ENCODE measurements at places on chromosomes 3 and 15.

DNA sequence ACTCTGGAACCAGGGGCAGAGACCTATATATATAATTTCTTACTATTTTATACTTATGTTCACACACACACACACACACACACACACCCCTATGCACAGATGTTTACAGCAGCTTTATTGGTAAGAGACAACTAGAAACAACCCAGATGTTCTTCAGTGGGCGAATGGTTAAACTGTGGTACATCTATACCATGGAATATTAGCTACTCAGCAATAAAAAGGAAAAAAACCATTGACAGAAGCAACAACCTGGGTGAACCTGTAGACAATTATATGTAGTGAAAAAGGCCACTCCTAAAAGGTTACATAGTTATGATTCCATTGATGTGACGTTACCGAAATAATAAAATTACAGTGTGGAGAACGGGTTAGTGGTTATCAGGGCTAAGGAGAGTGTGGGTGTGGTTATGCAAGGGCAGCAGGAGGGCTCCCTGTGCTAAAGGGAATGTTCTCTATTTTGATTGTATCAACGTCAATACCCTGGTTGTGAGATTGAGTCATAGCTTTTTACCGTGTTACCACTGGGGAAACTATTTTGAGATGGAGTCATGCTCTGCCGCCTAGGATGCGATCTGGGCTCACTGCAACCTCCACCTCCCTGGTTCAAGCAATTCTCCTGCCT lies 85.5 kb downstream of the FLNB start:
- no peak for DNase-seq

DNA sequence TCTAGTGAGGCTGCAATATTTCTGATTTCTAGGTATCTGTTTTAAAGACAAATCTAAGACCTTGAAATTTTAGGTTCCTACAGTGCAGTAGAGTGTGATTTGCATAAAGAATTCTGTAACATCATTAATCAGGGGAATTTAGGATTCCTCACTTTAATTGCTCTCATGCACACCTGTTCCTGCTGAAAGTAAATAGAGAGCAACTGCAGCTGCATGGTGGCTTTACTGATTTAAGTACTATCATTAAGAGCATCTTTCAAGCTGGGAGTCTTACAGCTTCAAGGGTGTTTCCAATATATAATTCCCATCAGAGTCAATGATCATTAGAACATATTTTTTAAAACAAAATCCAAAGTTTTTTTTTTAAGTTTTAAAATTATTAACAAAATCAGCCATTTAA lies 36.0 kb upstream of the C3orf70 start:
- no peak for DNase-seq

- no peak for DNase-seq
These were observed 47.6 kb upstream of the MED12L start for GRCh38 chr3:151037746-151038477.

DNA sequence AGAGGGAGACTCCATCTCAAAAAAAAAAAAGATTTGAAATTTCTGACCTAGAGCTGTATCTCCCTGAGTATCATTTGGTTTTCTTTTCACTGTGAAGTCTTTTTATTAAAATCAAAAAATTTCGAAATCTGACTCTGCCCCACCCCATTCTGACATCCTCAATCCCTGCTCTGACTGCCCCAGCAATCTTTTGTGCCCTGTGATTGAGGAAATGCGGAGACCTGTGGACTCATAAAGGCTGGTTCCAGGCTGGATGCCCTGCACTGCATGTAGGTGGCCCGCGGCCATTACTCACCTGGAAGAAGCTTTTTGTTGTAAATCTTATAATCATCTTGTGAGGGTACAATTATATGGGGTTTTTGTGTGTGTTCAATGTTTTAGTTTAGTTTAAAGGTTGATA lies 147.3 kb upstream of the SEMA6D start:
- no peak for DNase-seq

DNA sequence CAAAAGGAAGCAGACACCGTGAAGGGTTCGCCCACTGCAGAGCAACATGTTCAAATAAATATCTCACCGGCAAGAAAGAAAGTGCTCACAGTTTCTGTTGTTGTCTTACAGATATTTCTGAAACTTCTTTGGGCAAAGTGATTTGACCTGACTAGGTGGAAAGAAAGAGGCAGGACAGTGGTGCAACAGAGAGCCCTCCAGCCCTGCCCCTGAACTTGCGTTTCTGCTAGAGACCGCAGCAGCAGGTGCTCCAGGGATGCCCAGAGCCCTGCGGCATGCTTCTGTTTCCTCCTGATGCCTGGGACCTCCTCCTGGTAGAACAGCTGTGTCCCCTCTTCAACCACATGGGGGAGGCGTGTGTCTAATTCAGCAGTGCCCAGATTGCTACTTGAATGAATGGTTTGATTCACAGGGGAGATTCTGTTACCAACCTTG lies 123.4 kb downstream of the ATP10A start:
- no peak for DNase-seq

DNA sequence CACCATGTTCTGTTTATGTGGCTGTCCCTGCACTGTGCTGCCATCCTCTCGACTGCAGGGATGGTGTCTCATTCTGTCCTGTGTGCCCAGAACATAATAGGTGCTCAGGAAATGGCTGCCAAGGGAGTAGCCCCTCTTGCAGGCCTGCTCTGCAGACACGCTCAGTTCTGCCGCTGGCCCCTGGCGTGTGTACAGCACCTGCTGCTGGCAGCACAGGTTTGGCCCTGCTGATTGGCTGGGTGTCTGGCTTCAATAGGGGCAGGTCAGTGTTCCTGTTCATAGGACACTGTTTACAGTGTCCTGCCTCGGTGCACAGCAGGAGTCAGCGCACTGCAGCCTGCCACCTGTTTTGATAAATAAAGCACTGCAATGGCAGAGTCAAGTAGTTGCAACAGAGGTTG lies 146.9 kb downstream of the DNAJB8 start:
- DNase-seq, result no peak

GRCh38 chr3:33146791-33147445 lies 33.1 kb downstream of the CRTAP start:
- no peak for DNase-seq

DNA sequence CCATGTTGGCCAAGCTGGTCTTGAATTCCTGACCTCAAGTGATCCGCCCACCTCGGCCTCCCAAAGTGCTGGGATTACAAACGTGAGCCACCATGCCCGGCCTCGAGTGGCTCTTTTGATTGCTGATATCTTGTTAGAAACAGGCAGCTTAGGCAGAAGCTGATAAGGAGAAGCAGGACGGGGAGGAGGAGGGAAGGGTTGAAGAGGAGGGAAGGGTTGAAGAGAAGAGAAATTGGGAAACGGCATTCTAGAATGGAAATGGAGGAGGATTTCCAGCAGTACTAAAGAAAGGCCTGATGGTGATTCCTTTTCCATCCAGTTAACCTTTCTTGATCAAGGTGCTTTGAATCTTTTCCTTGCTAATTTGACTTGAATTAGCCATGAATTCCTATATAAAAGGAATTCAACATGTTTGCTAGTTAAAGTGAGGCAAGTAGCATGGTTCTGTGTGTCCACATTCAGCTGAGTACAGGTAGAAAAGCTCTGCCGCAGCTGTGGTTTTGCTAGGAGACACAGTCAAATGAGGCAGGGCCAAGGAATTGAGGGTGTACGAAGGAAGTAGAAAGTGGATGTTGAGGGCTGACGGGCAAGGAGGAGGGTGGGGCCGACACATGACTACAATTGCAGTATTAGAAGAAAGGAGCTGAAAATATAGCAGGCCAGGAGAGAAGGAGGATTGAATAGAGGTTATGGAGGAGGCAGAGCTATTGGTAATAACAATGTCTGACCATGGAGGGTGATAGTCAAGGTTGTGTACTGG lies 27.2 kb upstream of the ATP1B3 start:
- DNase-seq, result no peak

- no peak for DNase-seq
These were observed 32.6 kb downstream of the TGM4 start for GRCh38 chr3:44906997-44907396.

DNA sequence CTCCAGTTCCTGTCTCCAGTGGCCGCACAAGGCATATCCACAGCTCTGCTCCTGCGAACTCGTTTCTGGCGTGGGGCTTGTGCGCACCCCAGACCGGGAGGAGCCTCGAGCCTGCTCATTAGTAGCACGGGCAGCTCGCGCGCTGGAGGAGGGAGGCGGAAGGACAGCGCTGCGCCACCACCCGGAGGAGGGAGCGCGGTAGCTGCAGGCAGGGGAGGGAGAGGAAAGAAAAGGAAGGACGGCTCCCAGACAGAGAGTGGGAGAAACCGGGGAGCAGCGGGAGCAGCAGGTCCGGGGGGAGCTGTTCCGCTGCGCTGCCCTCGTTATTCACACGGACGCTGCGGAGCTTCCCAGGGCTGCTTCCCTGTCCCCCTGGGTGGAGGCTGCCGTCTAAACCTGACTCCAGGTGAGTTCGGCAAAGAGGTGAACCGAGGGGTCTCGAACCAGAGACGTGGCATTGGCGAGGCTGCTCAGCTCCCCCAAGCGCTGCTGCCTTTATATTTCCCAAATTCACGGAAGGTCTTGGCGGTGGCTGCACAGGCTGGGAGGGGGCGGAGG lies 121.3 kb upstream of the ZNF717 start:
- DNase-seq, result no peak

DNA sequence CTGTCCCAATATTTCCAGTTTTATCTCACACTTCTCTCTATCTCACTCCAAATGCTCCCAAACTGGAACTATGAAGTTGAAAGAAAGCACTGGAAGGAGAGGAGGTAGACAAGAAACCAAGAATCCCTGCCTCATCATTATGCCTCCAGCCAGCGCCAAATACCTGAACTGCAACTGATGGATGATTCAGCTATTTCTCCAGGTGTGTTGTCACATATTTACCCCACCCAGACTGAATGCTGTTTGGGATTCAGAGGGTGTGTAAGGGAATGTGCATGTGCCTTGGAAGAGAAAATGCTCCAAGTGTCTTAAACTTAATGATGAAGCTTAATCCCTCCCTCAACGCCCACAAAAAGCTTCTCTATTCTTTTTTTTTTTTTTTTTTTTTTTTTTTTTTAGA lies 269.5 kb upstream of the ATP11B start:
- no peak for DNase-seq

- no peak for DNase-seq
These were observed 83.0 kb downstream of the NPTN start for GRCh38 chr15:73550190-73550589.

- no peak for DNase-seq
These were observed 328.3 kb upstream of the CHRM5 start for GRCh38 chr15:33639978-33640377.

All from stimulated activated CD8-positive, alpha-beta memory T cell treated with anti-CD3 and anti-CD28 coated beads, Interleukin-4, amount 100 ng/mL, for 1 hour (primary cell).